Stomach (tissue), 19 donors: ENCODE measurements at places on chromosomes 2 and 18. TPM values are rescaled to one million over a fixed set of nuclear protein-coding genes. Genes with fewer than 3 reads are reported as not detected.

PLCL1 gene
- 3.9 TPM for total RNA-seq

SERPINB3 gene
- not detected for total RNA-seq

REG3G gene
- total RNA-seq: not detected

CMPK2 gene
- total RNA-seq: 3.6 TPM

FBXO36 gene
- not detected for total RNA-seq

MAL gene
- 38.0 TPM for total RNA-seq
